A172 (cell line): ENCODE measurements at places on chromosomes 12 and 14. TPM values are rescaled to one million over a fixed set of nuclear protein-coding genes. Genes with fewer than 3 reads are reported as not detected.

DNA sequence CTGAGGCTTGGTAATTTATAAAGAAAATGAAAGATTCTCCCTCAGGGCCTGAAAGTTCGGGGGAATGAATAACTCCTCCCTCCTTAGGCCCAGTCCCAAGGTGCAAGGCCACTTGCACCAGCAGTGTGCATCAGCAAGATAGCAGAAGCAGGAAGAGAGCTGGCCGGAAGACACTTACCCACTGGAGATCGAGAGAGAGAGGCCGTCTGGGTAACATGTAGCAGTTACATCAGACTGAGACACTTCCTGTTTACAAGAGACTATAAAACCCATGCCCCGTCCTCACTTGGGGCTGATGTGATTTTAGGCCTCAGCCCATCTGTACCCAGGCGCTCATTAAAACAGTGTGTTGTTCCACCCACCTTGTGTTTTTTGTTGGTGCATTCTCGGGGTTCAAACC lies 85.2 kb downstream of the TMTC3 start:
- DNase-seq = no peak

DNA sequence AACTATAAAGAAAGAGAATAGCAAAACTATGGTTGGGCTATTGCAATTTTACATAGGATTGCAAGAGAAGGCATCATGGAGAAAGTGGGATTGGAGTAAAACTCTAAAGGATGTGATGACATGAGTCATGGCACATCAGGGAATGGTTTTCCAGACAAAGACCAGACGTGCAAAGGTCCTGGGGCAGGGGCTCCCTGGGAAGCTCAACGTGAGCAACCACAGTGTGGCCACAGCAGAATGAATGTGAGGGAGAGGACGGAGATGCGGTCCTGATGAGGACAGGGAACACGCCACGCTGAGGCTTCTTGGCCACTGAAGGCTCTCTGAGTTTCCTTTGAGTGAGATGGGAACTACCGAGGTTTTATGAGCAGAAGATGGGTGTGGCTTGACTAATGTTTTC lies 38.2 kb downstream of the FZD10 start:
- no peak for DNase-seq

- DNase-seq = no peak
Observed at GRCh38 chr14:87260460-87260859, 732.5 kb downstream of the GALC start.

GRCh38 chr12:96501133-96501761 lies 11.9 kb downstream of the CFAP54 start:
- DNase-seq = peak; percentile 95

Gene GLI1
- total RNA-seq = 0.19 and 4.1 TPM in 2 replicates

Gene ST8SIA1
- 0.34 TPM in 1 of 2 replicates, not detected in the other for total RNA-seq

DNA sequence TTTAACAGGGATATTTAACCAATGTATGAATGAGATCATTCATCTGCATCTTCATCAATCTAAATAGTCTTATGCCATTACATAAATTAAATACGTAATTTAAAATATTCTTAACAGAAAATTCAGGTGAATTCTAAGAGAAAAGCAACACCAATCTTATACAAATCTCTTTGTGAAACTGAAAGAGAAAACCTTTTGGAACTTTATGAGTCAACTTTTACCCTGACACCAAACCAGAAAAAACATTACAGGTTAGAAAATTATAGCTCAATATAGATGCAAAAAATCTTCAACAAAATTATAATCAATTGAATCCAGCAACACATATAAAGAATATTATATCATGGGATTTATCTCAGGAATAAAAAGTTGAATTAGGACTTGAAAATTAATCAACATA lies 3.4 kb downstream of the GLIPR1L1 start:
- no peak for DNase-seq

Gene NEUROD4
- not detected in 2 replicates for total RNA-seq

Gene RPL10L
- not detected in 2 replicates for total RNA-seq

Gene LRRC10
- not detected in 2 replicates for total RNA-seq

Gene GPRC5D
- total RNA-seq = not detected in 2 replicates

Gene GALNT16
- total RNA-seq = 4.8 and 5.7 TPM in 2 replicates

DNA sequence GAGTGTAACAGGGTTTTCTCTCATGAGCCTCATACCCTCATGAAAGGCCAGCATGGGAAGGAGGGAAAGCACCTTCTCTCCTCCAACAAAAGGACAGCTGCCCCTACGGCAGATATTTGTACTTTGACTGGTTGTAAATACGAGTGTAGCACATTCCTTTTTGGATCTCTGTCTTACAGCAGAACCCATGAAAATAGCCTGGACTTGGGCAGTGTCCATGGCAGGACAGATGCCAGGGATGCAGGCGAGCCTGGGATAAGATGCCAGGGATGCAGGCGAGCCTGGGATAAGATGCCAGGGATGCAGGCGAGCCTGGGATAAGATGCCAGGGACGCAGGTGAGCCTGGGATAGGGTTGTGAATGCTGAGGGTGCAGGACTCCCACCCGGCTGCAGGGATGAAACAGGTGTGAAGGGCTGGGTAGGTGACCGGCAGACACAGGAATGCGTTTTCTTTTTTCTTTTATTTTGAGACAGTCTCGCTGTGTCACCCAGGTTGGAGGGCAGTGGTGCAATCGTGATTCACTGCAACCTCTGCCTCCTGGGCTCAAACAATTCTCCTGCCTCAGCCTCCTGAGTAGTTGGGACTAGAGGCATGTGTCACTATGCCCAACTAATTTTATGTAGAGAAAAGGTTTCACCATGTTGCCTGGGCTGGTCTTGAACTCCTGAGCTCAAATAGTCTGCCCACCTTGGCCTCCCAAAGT lies 120.0 kb downstream of the BEGAIN start:
- DNase-seq = no peak

- DNase-seq = no peak
Observed at GRCh38 chr12:105083551-105084105, 630 bp downstream of the ALDH1L2 start.

GRCh38 chr12:55499810-55500252 lies 7.7 kb downstream of the OR6C68 start:
- DNase-seq = no peak

DNA sequence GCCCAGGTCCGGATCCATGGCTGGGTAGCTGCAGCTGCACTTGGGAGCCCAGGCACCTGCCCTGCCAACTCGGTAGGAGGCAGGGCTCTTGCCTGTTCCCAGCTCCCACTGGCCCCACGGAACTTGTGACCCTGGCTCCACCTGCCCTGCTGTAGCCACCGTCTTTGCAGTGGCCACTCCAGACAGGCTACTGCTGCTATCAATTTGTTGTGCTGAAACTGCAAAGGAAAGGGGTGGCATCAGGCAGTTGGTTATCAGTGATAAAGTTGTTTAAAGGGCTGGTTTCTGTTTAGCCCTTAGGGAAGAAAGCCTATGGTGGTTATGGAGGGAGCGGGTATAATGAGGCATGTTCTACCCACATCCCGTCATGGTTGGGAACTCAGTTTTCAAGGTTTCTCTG lies 32.1 kb upstream of the ARID2 start:
- no peak for DNase-seq
